Aorta (tissue), 5 donors: ENCODE measurements at places on chromosomes 6 and 20. TPM values are rescaled to one million over a fixed set of nuclear protein-coding genes. Genes with fewer than 3 reads are reported as not detected.

DNA sequence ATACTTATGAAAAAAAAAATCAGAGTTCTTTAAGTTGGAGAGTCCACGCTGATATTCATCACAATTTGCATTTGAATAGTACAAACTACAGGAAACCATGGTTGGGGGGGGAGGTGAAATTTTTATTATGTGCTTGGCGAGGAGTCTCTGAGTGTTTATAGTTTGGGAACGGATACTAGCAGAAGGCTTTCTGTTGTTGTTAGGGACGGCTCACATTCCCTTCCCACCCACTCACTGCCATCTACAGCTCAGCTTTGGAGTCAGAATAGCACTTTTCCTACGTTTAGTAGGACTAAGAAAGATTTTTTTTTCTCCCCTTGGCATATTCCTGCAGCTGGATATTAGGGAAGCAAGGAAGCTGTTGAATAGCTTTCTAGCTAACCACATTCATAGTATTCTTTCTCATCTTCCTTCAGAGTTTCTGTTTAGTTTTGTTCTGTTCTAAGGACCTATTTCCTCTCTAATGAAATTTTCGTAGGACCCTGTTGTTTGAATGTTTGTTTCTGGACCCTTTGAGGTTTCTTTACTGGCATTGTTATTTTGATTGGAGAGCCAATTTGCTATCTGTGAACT is 235.1 kb upstream of the ZNF217 start:
- DNase-seq: no peak

DNA sequence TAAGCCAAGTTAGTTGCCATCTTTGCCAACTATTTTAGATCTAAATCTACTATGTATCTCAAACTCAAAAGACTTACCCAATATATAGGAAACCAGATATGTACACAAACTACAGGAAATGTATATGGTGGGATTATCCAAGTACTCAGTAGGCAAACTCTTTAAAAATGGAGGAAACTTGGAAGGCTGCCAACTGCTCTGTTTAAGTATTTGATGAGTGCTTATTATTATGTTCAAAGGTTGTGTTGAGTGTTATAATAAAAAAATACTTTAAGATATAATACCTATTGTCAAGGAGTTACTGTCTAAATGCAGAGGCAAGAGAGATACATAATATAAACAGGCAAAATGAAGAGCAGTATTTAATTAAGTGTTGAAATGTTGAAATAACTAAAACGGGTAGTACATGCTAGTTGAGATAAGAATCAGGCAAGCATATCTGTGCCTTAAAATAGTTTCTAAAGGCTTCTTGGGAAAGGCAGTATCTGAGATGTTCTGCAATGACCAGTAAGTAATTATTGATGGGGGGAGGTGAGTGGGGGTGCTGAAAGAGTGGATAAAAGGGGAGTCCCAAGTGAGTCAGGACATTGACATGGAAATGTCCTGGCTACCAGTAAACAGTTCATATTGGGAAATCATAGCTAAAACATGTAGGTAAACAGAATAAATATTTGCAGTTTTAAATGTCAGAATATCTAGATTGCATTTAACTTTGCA is 6.5 kb upstream of the DST start:
- DNase-seq: no peak

DNA sequence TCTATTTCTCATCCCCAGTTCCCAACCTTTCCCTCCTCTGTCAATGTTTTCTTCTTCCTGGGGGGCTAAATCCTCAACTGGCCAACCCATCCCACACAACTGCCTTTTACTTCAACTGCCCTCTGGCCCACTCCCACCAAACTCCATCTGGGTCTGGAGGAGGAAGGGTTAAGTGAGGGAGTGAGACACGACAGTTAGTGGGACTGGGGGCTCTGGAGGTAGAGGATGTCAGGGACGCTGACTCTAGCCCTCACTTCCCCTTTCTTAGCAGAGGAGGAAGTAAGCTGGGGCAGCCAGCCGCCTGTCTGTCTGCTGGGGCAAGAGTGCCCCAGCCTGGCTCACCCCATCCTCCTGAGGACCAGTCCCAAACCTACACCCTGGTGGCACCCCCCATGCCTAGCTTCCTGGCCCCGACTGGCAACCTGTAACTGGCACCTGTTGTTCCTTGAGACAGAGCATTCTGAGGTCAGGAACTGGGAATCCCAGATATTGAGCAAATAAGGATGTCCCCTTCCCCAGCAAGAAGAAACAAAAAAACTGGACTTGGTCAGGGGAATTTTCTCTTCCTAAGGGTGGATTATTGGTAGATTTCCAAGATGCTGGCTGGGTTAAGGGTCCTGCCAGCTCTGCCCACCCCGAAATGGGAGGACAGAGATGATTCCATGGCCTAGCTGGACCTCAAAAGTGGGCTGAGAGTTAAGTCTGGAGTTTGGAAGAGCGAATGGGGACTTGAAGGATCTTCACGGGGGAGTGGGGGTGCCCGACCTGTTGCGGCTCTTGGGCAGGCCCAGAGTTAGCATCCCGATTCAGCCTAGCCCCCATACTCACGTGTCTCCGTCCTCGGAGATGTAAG is 971 bp downstream of the NFKBIE start:
- DNase-seq: peak; percentile 78

GRCh38 chr6:28816339-28816908 is 107.4 kb downstream of the TRIM27 start:
- DNase-seq: no peak

DNA sequence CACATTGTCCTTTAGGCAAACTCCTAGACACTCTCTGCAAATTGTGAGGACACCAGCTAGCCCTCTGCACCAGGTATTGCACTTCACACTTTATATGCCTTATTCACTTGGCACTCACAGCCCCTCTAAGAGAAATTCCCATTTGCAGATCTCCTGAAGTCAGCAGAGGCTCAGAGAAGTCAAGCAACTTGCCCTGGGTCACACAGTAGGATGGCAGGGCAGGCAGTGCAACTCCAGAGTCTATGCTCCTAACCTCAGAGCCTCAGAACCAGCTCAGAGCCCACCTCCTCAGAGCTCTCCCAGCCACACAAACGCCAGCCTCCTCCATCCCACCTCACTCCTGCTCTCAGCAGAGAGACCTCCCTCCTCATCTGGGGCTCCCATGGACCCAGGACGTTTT is 52.4 kb upstream of the BLCAP start:
- no peak for DNase-seq

- no peak for DNase-seq
Observed at GRCh38 chr6:10721850-10722569, 860 bp upstream of the TMEM14C start.

DNA sequence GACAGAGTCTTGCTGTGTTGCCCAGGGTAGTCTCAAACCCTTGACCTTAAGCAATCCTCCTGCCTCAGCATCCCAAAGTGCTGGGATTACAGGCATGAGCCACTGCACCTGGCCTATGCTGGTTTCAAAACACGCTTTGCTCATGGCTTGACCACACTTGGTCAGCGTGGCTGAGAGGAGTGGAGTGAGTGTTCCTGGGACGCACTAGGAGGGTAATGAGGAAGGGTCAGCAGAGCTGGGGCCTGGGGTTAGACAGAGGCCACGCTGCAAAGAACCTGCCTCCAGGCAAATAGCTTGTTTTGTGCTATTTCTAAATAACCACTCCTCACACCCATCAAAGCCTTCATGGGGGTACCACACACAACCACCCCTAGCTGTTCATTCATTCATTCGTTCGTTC is 77.9 kb upstream of the TOX2 start:
- no peak for DNase-seq

The LGSN gene
- total RNA-seq: not detected

The MLIP gene
- 2.6 TPM for total RNA-seq
